Endothelial cell (in vitro differentiated cells): ENCODE measurements at places on chromosomes 6 and 20.

GRCh38 chr20:36479938-36480337 lies 61.4 kb upstream of the MYL9 start:
- no peak for DNase-seq

DNA sequence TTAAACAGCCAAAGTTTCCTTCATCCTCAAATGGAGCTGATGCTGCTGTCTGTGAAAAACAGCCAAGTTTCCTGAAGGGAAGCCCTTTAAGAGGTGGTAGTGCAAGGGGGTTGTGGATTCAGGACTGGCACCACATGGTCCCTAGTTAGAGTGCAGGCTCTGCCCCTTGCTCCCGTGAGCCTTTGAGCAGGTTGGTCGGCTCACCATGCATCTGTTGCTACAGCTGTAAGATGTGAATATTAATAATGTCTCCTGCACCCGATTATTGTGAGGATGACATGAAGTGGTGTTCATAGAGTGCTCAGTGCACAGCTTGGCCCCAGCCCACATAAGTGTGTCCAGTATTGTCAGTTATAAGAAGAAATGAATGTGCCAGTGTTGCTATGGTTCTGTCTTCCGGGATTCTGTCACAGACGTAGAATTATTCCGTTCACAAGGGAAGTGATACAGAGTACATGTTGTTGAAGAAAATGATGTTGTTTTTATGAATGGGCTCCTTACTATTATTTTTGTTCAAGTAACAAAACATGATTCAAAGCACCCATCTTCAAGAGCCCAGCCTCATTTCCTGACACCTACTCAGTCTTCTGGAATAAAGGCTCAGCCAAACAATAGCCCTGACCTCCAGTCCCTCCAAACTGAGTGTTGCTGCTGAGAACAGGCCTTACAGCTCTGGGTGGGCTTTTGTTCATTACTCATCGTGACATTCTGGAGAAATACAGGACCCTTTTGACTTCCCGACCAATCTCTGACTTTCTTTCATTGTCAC lies 2.9 kb upstream of the PKIG start:
- DNase-seq = no peak

GRCh38 chr6:26218824-26219223 lies 131.6 kb downstream of the HFE start:
- DNase-seq = no peak

- DNase-seq = no peak
Measured at GRCh38 chr20:62649140-62649539, 6.8 kb downstream of the SLCO4A1 start.

GRCh38 chr20:52340036-52340634 lies 148.6 kb upstream of the ZFP64 start:
- DNase-seq = no peak

GRCh38 chr6:72657407-72658197 lies 35.7 kb downstream of the KCNQ5 start:
- no peak for DNase-seq

DNA sequence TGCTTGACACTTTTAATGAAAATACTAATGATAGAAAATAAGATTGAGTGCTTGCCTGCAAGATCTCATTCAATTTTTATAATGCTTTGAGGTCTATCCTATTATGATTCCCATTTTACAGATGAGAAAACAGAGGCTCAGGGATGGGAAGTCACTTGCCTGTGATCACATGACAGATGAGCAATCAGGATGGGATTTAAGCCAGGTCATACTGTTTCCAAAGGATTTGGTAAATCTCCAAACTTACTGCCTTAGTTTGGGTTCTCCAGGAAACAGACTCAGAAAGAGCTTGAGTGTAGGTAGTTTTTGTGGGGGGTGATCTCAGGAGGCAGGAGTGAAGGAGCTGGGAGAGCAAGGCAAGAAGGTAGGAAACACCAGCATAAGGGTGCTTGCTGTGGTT lies 456.3 kb downstream of the MAFB start:
- no peak for DNase-seq

DNA sequence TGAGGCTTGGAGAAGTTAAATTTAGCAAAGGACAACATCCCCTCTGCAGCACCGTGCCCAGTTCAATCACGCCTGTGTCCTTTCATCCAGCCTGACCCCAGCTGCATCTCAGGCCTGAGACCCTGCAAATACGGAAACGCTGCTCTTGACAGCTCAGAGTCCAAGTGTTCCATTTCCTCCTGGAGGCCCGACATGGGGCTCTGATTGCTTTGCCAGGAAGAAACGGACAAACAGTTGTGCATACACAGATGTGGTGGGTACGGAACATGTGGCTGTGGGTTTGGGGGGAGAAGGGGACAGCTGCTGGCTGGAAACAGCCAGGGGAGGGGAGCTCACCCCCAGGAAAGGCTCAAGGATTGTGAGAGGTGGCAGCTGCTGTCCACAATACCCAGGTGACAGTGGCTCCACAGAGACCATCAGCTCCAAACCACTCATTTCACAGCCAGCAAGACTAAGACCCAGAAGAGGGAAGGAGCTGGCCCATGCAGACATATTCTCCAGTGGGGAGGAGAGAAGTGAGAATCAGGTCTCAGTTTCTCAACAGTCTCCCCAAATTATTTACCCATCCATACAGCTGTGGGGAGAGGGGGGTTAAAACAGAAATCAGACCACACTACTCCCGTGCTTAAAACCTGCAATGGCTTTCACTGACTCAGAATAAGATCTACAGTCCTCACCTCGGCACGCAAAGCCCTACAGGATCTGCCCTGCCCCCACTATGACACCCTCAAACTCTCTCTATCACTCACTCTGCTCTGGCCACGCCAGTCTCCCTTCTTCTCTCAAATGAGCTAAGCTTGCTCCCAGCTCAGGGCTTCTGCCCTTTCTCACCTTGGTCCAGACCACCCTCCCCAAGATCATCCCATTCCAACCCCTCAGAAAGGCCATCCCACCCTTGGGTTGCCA lies 89.1 kb downstream of the PREX1 start:
- no peak for DNase-seq

DNA sequence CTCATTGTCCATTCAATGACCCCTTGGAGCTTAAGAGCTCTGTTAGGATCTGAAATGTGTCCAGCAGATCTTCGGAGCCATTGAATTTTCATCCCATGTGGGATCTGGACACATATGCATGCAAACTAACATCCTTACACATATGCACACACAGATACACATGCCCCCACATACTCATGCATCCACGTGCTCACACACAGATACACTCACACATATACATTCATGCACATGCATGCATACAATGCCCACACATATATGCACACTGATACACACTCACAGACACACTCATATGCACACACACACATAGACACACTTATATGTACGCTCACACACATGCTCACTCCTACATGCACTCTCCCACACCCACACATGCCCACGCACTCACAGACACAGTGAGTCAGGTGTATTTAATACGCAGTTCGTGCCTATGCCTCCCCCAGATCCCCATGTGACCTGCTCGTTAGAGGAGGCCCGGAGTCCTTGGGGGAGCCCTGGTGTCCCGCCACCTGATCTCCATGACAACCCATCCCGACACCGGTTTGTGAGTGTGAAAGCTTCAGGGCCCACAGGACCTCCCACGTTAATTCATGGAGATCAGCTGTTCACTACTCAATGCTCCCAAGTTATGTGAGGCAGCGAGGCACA lies 121.9 kb upstream of the SULF2 start:
- no peak for DNase-seq

DNA sequence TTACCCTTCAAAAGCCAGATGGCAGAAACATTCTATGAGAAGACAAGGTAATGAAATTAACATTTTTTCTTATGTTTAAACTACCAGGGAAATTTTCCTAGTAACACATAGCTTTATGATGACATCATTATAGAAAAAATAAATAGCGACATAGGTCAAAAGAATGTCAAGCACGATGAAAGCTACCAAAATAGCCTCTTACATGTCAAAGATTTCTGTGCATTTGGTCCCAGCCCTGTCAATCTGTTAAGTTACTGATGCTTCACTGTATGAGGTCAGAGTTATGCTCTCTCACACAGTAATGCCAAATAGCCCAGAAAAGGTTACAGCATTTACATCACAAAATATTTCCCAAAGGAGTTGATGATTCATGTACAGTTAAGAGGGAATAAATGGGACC lies 199.8 kb upstream of the DEFB112 start:
- DNase-seq = no peak

GRCh38 chr6:128403618-128404444 lies 116.6 kb downstream of the PTPRK start:
- no peak for DNase-seq

DNA sequence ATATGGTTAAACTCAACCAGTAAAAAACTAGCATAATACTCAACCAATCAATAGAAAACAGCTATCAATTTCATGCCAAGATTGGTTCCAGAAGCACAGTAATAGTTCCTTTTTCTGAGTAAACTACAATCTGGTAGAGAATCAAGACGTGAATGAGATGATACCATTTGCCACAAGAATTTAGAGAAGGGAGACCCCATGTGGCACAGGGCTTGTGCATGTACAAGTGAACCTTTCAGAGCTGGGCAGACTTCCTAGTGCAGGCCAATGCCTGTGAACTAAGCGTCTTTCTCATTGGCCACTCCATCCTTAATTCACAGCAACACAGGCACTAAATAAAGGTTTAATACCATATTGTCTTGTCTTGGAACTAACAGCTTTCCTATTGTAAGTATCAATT lies 213.5 kb downstream of the RFPL4B start:
- peak; percentile 7 for DNase-seq

DNA sequence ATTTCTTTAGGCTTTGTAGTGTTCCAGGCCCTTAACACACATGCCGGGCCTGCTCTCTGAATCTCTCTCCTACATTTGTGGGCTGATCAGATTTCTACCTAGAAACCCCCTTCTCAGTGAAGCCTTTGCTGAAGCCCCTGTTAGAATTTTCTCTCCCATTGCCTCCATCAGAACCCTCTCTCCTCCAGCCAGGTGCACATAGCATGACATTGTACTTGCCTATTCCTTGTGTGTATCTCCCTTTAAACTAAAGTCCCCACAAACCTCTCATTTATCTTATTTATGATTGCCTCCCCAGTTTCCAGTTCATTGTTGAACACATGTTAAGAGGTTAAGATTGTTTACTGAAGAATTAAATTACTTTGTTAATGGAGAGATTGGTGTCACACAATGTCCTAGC lies 325.5 kb upstream of the CITED2 start:
- no peak for DNase-seq

DNA sequence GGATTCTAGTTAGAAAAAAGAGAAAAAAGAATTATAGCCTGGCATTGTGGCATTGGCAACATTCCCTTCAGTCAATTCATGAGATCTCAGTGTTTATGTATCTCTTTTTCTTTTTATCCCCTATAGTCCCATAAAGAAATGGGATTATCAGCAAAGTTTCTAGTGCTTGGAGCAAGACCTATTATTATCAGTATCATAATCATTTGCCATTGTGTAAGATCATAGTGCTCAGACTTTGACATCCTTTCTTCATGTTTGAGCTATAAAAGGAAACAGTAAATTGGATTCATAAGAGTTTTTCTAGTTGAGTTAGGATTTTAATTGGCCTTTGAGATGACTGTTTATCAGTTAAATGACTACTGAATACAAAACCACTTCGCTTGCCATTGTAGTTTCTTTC lies 295.6 kb downstream of the GRIK2 start:
- DNase-seq = no peak

DNA sequence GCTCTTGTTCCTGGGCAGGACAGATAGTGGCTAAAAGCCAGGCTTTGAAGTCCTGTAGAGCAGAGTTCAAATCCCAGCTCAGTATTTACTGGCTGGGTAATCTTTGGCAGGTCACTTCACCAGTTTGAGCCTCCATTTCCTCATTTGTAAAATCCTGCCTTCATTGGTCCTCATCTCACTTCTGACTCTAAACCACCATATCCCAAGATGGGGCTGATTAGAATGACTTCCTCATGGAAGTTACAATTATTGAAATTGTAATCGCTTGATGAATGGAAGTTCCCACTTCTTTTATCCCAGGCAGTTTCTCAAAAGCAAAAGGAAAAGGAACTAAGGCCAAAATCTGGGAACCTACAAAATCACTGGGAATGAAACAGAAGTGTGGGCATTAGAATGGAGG lies 35.9 kb upstream of the B4GALT5 start:
- no peak for DNase-seq

- no peak for DNase-seq
Measured at GRCh38 chr20:59561228-59561605, 43.1 kb upstream of the PHACTR3 start.

DNA sequence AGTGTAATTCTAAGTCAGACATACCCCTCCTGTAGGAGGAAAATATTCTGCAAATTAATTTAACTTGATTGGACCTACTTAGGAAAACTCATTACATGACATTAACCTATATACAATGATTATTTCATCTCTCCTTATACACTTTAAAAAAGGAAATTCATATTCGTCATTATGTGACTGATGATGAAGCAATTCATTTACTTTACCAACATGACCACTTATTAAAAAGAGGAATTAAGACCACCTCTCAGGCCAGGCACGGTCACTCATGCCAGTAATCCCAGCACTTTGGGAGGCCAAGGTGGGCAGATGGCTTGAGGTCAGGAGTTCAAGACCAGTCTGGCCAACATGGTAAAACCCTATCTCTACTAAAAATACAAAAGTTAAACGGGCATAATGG lies 11.6 kb downstream of the AKIRIN2 start:
- no peak for DNase-seq

DNA sequence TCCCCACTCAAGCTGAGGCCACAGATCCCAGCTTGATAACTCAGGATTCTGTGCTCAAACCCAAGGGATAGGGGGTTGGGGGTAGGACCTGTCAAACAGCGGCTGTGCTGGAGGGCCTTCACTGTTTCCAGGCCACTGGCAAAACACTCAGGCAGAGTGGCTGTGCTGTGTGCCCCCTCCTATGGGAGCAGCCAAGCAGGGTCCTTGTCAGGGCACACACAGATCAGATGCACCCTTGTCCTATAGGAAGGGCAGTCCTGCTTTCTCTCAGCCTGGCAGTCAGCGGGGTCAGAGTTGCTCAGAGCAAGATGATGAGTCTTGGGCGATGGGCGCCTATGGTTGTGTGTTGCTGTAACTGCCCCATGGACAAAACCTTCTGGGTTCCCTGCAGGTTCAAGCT lies 554.8 kb downstream of the TBC1D32 start:
- DNase-seq = no peak

- DNase-seq = no peak
Measured at GRCh38 chr6:52640916-52641315, 30.0 kb upstream of the TMEM14A start.

GRCh38 chr20:41387444-41387851 lies 20.8 kb upstream of the EMILIN3 start:
- no peak for DNase-seq

DNA sequence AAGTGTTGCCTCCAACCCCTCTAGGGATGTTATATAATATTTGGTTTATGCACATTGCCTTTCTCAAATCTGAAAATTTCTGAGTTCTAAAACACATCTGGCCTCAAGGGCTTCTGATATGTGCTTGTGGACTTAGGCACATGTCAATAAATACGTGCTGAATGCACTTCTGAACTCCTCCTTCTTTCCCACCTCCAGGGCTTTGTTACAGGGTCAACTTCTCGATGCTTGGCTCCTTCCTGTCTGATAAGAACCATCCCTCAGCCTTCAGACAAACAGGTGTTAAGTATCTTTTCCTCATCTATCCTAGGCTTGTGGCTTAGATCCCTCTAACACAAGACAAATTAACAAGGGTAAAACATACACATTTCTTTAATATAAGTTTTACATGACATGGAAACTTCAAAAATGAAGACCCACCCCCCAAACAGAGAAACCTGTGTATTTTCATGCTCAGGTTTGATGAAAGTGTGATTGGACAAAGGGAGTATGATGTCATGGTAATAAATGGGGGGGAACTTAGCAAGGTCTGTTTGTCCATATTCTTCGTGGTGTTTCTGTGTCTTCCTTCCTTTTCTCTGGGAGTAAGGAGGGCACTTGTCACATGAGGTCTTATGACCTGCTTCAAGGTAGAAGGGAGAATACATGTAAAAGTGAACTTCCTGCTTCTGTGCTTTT lies 326.9 kb downstream of the CD83 start:
- no peak for DNase-seq
